ENCODE measurements at places on chromosomes 16 and 17.

DNA sequence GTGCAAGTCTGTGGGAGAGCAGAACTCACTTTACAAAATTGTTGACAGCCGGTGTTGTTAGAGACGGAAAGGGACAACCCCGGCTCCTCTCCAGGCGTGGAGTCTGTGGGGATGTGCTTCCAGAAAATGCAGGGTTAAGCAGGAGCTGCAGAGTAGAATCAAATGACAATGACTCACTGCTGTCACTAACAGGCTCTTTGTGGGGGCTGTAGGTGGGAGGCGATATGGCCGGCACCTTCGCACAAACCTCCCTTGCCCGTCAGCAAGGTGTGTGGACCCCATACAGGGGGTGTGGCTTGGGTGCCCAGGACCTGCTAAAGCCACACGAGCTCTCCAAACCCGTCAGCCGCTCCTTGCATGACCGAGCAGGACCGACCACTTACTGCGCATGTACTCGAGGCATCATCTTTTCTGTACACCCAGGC lies 5.8 kb downstream of the PDK2 start:
- DNase-seq = no peak

DNA sequence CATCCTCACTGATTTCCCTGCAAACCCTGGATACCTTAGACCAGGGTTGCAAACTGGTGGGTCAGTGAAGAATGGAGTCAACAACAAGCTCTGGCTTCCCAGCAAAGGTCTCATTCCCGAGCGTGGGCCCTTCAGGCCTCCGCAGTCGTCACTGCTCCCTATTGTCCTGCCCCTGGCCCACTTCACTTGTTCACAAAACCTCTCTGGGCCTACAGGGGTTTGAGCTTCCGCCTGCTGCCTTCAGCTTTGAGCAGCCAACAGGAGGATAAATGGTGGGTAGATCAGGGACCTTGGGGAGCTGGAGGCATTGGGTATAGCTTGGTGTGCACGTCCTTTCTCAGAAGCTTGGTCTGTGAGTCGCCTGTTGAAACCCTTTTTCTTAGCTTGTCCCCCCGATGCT lies 148.8 kb downstream of the KATNIP start:
- DNase-seq = no peak

GRCh38 chr16:81841722-81842121 lies 62.6 kb downstream of the PLCG2 start:
- DNase-seq = no peak

DNA sequence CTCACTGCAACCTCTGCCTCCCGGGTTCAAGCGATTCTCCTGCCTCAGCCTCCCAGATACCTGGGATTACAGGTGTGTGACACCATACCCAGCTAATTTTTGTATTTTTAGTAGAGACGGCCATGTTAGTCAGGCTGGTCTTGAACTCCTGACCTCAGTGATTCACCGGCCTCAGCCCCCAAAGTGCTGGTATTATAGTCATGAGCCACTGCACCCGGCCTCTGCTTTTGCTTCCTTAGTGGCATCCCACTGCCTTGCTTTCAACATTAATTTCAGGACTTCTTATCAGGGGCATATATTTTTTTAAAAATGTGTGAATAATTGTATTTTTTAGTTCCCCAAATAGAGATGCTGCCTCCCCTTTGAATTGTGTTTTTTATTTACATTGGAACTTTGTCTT lies 98.8 kb downstream of the SYCE1L start:
- DNase-seq = no peak

DNA sequence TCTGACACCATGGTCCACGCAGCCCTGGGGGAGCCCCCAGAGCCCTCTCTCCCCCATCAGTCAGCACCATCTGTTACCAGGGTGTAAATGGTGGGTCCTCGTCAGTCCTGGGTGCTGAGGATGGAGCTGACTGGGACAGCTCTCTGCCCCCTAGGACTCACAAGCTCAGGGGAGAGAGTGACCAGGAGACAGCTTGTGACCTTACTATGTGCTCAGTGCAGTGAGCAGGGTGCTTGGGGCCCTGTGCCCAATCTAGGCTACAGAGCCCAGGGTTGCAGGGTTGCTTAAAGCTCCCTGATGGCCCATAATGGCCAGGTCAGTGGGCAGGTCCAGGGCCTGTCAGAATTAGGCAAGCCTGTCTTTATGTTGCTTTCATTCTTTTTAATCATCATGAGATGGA lies 11.3 kb downstream of the MMP2 start:
- DNase-seq = no peak
